ENCODE measurements at places on chromosomes 11 and 22. TPM values are rescaled to one million over a fixed set of nuclear protein-coding genes. Genes with fewer than 3 reads are reported as not detected.
A peak's percentile ranks its signal among the peaks of the same experiment; 100 is the strongest.

- DNase-seq = no peak
These were observed 80.0 kb upstream of the EIF3D start for GRCh38 chr22:36608987-36609386.

DNA sequence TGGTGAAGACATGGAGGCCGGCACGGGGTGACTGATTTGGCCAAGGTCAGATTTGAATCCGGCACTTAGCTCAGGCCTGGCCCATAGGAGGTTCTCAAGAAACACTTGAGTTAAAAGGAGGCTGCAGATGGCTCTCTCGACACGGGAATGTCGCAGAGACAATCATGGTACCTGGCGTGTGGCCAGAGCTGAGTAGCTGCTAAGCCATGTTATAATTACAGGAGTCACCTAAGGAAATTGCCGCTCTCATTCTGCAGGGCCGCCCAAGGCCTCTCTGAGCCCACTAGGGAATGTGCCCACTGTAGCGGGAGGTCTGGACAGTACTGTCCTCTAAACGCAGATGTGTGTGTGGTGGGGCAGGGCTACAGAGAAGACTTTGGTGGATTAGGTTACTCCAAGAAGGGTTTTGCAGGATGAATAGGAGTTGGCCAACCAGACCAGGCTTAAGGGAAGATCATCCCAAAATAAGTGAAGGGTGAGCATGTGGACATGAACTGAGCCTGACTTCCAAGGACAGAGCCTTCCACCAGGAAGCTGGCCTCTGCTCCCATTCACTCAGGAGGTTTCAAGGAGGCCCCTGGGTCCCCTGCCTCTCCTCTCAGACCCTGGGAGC lies 19.3 kb upstream of the PRR5 start:
- DNase-seq = no peak

DNA sequence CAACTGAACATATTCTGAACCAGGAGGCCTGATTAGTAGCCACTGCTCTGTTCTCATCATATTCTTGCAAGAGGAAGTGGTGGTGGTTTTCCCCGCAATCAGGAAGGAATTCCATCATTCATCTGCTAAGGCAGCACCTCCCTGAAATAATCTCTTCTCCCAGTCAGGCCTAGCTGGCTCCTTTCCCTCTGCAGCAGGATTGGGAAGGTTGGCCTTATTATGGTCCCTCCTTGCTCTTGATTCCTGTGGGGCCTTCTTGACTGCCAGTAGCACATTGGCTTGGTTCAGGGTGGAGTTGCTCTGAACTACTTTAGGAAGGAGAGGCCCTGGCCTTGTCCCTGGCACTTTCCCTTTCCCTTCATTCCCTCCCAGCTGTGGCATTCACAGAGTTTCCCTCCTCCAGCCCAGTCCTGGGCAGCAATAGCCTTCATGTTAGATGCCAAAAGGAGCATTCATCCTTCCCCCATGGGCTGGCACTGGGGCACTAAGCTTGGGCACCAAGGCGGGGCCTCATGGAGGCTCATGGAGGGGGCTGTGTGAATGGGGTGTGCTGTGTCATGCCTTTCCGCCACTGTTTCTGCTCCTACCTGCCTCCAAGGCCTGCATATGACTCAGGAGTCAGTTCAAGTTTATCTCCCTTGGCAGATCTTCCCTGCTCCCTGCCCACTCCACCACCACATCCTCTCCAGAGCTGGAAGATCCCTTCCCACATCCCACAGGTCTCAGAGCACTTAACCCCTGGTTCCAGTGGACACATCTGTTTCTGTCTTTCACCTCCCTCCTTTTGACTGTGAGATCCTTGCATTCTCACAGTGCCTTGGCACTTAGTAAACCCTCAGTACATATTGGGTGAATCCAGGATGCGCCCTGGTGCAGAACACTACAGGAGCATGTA lies 27.6 kb upstream of the CD44 start:
- DNase-seq = no peak

DNA sequence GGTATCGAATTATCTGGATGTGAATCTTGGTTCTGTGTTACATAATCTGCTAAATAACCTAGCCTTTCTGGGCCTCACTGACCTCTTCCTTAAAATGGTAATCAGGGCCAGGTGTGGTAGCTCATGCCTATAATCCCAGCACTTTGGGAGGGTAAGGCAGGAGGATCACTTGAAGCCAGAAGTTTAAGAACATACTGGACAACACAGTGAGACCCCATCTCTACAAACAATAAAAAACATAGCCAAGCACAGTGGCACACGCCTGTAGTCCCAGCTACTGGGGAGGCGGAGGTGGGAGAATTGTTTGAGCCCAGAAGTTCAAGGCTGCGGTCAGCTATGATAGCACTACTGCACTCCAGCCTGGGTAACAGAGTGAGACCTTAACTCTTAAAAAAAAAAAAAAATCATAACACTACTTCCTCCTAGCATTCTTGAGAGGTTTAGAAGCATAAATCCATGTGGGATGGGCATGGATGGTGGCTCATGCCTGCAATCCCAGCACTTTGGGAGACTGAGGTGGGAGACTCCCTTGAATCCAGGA lies 72.5 kb downstream of the C11orf65 start:
- DNase-seq = no peak

- DNase-seq = no peak
These were observed 125.9 kb downstream of the TEAD1 start for GRCh38 chr11:12800032-12800671.

- no peak for DNase-seq
These were observed 55.5 kb downstream of the LARGE1 start for GRCh38 chr22:33864723-33865130.

GRCh38 chr11:28596816-28597215 lies 488.6 kb downstream of the METTL15 start:
- no peak for DNase-seq

DNA sequence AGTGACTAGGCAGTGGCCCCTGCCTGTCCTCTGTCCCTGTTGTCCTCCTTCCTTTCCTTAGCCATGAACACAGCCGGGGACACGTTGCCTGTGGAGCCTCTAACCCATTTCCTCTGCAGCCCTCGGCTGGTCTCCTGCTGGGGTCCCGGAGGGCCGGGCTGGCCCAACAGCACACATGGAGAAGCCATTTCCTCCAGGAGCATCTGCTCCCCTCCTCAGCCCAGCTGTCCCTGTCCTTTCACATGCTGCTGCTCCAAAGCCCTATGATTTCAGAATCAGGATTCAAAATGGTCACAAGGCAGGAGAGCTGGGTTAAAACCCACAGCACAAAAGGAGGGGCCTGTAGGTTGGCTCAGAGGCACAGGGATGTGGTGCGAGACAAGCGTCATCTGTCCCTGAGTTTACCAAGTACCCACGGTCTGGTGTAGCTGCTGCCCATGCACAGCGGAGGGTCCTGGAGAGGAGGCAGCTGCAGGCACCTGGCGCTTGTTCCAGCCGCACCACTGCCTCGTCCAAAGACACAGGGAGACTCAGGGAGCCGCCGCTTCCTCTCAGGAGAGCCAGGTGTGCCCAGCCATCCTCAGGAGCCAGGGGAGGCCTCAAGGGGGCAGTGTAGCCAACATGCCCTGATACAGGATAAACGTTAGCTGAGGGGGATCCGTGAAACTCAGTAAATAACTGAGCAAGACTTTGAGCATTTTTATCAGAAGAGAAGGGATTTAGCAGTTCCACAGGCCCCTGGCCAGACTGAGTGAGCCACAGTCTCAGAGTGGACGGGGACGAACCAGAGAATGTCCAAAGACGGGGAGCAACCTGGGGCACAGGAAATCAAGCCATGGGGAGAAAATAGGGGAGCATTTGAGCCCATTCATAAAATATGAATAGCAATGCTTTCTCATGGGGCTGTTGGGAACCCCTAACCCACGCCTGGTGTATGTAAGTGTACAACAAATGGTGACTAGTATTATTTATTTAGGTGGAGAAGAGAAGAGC lies 3.9 kb upstream of the VSIG10L2 start:
- peak; percentile 27 for DNase-seq

DNA sequence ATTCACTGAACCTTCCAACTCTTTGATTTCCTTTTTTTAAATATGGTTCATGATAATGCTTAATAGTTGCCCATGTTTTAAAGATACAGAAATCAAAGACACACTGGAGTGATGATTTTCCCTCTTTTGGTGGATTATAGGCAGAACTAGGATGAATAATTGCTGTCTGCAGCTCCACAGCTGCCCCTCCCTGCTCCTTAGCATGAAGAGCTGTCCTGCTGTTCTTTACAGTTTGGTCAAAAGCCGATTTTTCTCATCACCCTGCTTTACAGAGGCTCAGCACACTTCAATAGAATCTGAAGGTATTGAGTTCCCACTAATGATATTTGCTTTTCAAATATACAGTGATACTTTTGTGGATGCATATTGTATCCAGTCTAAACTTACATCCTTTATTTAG lies 202.6 kb downstream of the AASDHPPT start:
- DNase-seq = no peak

- no peak for DNase-seq
These were observed 377.7 kb downstream of the TENM4 start for GRCh38 chr11:79062814-79063762.

DNA sequence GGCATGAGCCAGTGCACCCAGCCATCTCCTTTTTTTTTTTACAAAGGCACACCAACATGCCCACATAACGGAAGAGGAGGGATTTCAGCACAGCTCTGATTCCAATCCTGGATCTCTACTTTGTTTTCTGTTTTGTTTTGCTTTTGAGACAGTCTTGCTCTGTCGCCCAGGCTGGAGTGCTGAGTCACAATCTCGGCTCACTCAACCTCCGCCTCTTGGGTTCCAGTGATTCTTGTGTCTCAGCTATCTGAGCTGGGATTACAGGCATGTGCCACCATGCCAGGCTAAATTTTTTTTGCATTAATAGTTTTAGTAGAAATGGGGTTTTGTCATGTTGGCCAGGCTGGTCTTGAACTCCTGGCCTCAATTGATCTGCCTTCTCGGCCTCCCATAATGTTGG lies 28.1 kb downstream of the VSTM5 start:
- no peak for DNase-seq

GRCh38 chr22:29166180-29166579 lies 39.5 kb upstream of the EMID1 start:
- no peak for DNase-seq

DNA sequence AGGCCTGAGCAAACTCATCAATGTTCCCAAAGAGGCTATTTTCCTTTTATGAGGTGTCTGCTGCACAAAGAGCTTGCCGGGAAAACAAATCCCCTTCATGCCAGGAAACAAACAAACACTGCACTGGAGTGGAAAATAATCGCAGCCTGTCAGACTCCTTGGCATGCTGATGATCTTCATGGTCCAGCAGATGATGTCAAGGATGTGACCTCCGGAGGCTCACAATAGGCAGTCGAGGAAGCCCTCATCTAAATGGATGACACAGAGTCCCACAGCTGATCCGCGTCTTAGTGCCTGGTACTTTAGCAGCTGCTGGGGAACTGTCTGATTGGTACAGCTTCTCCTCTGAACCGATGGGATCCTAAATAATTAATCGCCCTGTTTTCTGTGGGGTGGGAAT lies 187.6 kb downstream of the TENM4 start:
- DNase-seq = no peak

DNA sequence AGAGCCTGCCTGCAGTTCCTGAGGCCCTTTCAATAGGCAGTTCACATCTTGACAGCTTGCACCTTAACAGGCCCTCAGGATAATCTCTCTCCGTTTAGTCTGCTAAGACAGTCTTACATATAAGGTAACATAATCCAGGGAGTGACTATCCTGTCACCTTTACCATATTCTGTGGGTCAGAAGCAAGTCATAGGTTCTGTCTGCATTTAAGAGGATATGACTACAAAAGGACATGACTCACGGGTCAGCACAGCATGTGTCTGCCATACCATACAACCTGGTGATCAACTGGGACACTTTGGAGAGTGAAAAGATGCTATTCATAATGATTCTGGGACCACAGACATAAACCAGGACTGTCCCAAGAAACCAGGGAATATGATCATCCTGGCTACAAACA lies 611.1 kb downstream of the SOX6 start:
- no peak for DNase-seq

DNA sequence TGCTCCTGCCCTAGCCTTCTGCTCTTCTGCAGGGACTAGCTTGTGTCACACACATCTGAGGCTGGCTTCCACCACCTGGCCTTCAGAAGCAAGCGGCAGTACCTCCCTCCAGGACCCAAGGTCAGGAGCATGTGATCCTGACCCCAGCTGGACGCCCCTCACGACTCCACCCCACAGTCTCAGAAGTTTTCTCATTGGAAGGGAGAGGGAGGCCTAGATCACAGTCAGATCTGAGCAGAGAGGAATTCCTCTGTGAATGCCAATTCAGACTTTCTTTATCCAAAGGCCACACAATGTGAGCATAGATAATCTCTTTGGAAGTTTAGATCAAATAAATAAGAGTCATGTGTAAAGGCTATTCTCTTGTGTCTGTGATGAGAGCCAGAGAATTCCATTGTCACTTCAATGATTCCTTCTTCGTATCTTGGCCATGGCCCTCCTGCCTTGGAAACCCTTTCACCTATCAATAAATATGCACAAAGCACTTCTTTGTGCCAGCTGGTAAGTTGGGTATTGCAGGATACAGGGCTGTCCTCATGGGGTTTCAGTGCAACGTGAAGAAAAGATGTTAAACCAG lies 142.9 kb downstream of the SNX19 start:
- no peak for DNase-seq

DNA sequence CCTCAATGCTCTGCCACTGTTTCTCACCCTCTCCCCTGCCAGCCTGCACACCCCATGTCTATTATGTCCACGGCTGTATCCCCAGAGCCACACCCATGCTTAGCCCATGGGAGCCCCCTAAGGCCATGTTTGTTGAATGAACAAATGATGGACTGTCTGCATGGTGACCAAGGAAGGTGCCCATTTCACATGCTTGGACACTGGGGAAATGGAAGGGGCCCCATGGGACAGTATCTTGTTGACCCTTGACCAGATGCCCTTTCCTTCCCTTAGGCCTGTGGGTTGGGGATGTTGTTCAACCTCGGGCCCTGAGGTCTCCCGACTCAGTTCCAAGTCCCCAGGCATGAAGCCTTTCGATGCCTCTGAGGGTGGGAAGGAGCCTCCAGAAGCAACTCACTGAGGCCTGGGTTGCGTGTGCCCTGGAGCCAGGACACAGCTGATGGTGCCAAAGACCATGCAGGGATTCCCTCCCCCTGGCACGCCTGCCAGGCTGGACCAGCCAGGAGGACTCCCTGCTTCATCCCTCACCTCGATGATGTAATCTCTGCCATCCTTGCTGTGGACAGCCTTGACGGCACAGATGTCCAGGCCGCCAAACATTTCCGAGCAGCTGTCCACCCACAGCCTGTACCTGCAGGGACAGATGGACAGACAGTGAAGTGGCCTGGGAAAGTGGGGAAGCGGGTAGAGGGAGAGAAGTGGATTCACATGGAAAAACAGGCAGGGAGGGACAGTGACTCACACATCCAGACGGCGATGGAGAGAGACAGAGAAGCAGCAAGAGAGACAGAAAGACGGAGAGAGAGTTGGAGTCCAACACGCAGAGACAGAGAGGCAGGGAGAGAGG lies 58.9 kb downstream of the FBXO7 start:
- DNase-seq = no peak

- no peak for DNase-seq
These were observed 221.2 kb downstream of the SBF2 start for GRCh38 chr11:10072841-10073240.

- DNase-seq = no peak
These were observed 30.6 kb upstream of the PDE2A start for GRCh38 chr11:72704783-72705265.

GRCh38 chr11:33185756-33186155 lies 24.5 kb upstream of the CSTF3 start:
- no peak for DNase-seq

Gene NXPE1
- total RNA-seq = not detected

Gene NLRP14
- not detected for total RNA-seq

Gene OR51B2
- not detected for total RNA-seq

Gene C11orf87
- total RNA-seq = not detected

Gene CNGA4
- not detected for total RNA-seq

Gene MLC1
- 0.38 TPM for total RNA-seq

Gene SLC22A12
- total RNA-seq = not detected

Gene ZNHIT2
- total RNA-seq = 26.2 TPM

Gene OR52E5
- total RNA-seq = not detected

Gene KRTAP5-3
- total RNA-seq = not detected
